ENCODE measurements at places on chromosomes 11 and 22.

DNA sequence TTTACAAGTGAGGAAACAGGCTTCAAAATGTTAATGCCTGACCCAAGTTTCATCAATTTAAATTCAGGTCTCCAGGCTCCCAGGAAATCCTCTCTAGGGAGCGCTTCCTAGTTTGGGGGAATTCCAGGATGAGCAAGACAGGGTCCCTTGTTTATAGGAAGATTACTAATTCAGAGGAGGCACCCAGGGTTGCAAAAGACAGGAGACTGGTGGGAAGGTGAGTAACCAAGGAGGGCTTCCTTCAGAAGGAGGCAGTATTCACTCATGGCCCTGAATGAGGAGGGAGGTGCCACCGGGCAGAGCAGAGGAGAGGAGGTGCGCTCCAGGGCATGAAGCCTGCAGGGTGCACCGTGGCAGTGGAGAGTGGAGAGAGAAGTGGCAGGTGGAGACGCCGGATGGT, 1.6 kb downstream of the TMEM132A start:
- peak; percentile 16 for DNase-seq

DNA sequence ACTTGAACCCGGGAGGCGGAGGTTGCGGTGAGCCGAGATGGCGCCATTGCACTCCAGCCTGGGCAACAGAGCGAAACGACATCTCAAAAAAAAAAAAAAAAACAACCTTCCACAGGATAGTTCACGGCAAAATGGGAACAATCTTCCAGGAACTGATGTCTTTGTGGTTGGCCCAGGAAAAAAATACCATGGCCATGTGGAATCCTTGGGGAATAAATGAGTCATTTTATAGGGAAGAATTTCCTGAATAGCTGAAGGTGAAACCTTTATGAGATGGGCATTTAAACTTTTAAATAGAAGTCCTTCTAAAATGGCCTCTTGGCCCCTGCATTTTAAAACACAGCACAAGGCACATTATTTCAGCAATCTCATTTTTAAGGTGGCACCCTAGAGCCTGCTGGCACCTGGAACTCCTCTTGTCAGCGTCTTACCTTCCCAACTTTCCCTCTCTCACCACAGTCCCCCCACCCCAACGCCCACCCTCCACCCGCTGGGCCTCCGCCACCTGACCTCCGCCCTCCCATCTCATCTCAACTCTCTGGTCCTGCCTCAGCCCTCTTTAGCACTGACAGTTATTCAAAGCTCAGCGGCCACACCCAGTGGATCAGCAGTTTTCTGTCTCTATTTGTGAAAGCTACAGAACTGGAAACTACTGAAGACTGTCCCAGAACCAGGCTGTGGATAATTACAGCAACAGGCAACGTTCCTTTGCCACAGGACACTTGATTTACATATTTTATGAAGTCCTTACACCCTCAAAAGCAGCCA, 43.1 kb downstream of the SCGB1A1 start:
- peak; percentile 79 for DNase-seq

GRCh38 chr11:16326679-16327297, 29.6 kb downstream of the SOX6 start:
- DNase-seq = no peak

DNA sequence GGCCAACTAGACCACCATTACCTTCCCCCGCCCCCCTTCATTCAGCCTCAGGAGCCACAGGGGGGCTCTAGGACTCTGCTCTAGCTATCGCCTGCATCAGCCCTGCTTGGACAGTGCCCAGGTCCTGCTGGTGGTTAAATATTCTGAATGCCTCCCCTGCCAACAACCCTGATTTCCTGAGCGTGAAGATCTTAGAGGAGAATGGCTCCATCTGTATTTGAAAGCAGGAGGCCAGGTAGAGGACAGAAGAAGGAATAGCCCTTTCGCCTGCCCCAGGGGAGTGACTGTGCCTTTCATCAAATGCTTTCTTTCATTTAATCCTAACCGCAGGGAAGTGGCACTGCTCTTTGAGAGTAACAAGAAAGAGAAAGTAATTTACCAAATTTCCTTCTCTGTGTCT, 69.2 kb downstream of the ISX start:
- no peak for DNase-seq

DNA sequence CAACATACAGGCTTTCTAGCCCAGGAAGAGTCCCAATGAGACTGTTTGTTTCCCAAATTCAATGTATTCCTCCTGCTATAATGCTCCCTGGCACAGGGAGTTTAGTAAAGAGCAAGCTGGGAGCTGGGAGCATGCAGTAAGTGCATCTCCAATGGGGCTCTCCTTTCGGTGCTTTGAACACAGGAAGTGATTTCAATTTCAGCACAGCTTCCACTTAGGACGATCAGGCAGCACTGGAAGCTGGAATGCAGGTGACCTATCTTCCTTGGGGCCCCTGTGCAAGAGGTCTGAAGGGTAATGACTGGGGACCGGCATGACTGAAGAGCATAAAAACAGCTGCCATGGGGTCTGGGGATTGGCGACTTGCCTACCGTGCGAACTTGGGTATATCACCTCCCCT, 76.0 kb downstream of the LARGE1 start:
- DNase-seq = no peak

DNA sequence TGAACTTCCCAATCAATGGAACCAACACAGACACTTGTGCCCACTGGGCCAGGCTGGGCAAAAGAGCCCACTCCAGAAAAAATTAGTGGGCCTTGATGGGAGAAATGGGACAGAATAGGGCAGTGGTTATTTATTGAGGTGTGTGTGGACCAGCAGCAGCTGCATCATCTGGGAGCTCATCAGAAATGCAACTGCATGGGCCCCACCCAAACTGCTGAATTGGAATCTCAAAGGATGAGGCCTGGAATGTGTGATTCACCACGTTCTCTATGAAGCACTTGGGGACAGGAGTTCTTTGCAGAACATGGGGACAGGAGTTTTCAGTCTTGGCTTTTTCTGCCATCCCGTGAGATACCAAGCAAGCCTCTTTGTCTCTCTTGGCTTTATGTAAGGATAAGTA, 255.6 kb upstream of the PLET1 start:
- no peak for DNase-seq

DNA sequence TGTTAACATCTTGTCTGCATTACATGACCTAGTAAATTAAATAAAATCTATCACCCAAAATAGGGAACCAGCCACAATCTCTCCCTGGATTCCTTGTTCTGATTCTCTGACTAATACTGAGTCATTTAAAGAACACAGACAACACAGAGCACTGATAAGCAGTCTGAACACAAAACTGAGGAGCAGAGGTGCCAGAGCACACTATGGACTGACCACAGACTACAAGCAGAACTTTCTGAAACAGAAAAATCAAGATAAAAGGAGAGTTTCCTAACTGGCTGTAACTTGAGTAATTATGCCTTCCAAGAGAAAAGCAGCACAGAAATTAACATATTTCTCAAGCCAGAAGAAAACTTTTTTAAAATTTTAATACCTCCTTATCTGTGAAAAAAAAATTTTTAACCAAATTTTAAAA, 128.8 kb downstream of the SGSM3 start:
- DNase-seq = peak; percentile 97

DNA sequence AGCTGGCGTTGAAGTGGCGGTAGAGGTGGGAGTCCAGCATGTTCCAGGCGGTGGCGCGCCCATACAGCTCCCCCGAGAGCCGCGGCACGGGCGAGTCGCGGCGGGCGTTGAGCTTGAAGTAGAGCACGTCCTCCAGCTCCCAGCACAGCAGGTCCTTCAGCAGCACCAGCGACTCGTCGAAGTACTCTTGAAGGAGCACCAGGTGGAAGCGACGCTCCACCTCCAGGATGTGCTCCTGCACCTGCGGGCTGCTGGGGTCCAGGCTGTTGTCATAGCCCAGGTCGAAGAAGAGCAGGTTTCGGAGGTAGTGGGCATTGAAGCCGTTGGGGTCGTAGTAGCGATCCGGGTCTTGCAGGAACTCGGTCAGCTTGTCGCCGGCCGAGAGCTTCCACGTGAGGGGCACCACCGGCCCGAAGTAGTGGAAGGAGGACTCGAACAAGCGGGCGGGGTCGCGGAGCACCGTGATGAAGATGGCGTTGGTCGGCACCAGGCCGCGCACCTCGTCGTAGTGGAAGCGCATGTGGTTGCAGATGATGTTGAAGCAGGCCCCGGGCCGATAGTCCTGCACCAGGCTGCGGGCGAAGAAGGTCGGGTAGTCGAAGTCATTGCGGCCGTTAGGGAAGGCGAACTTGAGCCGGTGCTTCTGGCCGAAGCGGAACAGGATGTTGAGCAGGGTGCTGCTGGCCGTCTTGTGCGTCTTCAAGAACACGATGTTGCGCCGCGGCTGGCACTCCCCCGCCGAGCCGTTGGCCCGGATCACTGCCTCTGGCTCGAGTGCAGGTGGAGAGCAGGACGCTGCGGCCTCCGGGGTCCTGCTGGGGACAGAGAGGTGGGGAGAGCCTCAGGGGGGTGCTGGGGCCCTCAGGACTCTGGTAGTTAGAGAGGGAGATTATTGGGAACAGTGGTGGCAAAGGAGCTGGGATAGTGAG, 9.0 kb upstream of the SEC14L6 start:
- DNase-seq = no peak

- no peak for DNase-seq
Observed at GRCh38 chr11:60844045-60844869, 2.3 kb downstream of the CCDC86 start.

DNA sequence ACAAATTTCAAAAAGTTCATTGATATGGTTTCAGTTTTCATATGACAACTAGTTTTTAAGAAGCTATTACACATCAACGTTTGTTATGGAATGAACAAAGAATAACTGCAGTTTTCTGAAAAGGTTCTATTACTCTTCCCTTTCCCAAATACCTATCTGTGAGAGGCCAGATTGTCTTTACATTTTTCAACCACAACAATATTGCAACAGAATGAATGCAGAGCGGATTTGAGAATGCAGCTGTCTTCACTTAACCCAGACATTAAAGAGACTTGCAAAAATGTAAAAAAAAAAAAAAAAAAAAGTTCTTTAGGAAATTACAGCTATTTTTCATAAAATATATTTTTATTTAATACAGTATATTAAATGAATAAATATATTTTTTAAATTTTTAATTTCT, 250.8 kb downstream of the DDX10 start:
- DNase-seq = no peak

DNA sequence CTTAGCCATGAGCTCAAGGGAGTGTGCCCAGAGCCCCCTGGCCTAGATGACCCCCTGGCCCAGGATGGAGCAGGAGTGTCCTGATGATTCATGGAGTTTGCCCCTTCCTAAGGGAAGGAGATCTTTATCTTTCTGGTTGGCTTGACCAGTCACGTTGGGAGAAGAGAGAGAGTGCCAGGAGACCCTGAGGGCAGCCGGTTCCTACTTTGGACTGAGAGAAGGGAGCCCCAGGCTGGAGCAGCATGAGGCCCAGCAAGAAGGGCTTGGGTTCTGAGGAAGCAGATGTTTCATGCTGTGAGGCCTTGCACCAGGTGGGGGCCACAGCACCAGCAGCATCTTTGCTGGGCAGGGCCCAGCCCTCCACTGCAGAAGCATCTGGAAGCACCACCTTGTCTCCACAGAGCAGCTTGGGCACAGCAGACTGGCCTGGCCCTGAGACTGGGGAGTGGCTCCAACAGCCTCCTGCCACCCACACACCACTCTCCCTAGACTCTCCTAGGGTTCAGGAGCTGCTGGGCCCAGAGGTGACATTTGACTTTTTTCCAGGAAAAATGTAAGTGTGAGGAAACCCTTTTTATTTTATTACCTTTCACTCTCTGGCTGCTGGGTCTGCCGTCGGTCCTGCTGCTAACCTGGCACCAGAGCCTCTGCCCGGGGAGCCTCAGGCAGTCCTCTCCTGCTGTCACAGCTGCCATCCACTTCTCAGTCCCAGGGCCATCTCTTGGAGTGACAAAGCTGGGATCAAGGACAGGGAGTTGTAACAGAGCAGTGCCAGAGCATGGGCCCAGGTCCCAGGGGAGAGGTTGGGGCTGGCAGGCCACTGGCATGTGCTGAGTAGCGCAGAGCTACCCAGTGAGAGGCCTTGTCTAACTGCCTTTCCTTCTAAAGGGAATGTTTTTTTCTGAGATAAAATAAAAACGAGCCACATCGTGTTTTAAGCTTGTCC, 14.3 kb downstream of the ADORA2A start:
- no peak for DNase-seq

- peak; percentile 20 for DNase-seq
Observed at GRCh38 chr11:72924568-72925190, 110.5 kb downstream of the ATG16L2 start.

DNA sequence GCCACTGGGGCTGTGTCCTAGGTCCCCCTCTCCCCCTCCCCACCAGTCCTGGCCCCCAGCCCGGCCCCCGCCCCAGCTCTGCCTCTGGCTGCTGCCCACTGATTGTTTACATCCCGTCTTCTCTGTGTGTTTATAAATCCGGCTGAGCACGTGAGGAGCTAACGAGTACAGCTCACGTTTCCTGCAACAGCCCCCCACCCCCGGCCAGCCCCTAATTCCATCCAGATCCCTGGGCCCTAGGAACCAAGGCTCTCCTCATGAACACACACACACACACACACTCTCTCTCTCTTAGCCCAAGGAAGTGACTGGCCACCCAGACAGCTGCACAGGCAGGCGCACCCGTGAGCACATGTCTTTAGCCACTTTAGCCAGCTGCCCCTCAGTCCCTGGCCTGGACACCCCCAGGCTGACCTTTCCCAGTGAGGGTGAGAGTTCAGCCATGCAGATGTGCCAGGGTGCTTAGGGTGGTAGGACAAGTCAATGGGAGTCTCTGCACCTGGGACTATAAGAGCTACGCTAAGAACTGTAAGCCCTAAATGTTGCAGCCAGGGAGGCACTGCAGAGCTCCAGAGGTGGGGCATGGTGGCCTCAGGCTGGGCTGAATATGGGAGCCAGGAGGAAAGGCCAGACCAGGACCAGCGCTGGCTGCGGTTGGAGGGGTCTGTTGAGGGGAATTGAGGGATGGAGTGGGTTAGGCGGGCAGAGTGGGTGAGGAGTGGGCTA, 2.9 kb downstream of the CLCF1 start:
- no peak for DNase-seq

GRCh38 chr22:37569009-37569920, 9.0 kb downstream of the CDC42EP1 start:
- DNase-seq = no peak

DNA sequence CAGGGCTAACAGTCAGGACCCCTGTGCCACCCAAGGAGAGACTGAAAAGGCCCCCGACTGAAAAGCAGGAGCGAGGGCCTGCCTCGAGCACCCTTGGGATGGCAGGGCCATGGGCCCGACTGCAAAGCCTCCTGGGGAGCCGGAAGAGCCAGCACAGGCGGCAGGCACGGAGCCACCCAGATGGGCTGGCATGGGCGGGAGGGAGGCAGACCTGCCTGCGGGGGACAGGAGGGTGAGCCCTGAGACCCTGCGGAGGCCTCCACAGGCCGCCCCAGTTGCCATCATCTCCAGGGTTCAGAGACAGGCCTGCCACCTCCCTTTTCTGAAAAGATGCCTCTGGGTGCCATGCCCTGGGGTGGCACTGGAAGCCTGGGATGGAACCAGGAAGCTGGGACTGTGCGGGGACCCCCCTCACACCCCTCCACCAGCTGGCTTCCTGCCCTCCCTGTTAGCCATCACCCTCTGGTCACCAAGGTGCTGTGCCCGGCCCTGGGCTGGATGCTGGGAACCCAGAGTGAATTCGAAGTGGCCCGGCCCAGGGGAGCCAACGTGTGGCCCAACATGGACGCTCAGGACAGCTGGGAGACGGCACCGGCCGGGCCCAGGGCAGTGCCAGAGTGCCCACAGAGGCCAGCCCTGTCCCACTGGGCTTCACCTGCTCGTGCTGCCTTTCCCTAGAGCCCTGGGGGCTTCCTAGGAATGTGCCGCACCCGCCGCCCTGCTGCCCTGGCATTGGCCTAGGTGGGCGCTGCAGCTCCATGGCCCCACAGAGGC, 13.8 kb downstream of the TSPAN32 start:
- no peak for DNase-seq
